ENCODE measurements at places on chromosomes 13 and 19. TPM values are rescaled to one million over a fixed set of nuclear protein-coding genes. Genes with fewer than 3 reads are reported as not detected.

GTF2F2 gene
- 25.6 TPM for total RNA-seq

KLF1 gene
- 0.69 TPM for total RNA-seq

TRPC4 gene
- 16.8 TPM for total RNA-seq

CGB1 gene
- not detected for total RNA-seq

TLE5 gene
- 160 TPM for total RNA-seq

IGFL2 gene
- total RNA-seq = 0.92 TPM

KASH5 gene
- not detected for total RNA-seq

COX6B2 gene
- total RNA-seq = 0.92 TPM

KRTDAP gene
- total RNA-seq = not detected

GAPDHS gene
- not detected for total RNA-seq

KLK15 gene
- not detected for total RNA-seq

OR7C1 gene
- total RNA-seq = not detected

CYP4F8 gene
- total RNA-seq = not detected

GSX1 gene
- total RNA-seq = 0.92 TPM

FAM216B gene
- total RNA-seq = 17.8 TPM

FSD1 gene
- 51.4 TPM for total RNA-seq

EDNRB gene
- total RNA-seq = 169 TPM

RTBDN gene
- total RNA-seq = 1.8 TPM

ZNF699 gene
- 19.1 TPM for total RNA-seq

ZNF844 gene
- 12.9 TPM for total RNA-seq

S1PR2 gene
- total RNA-seq = 4.4 TPM

MAB21L1 gene
- 6.9 TPM for total RNA-seq

ZNF45 gene
- total RNA-seq = 25.6 TPM

SLC10A2 gene
- not detected for total RNA-seq

LRRC63 gene
- 1.8 TPM for total RNA-seq

TMPRSS9 gene
- 0.23 TPM for total RNA-seq

ZNF256 gene
- 17.3 TPM for total RNA-seq

HSD17B14 gene
- 5.3 TPM for total RNA-seq

Measured in diencephalon (tissue), 1 donor.